ENCODE measurements at places on chromosomes 13 and 19. TPM values are rescaled to one million over a fixed set of nuclear protein-coding genes. Genes with fewer than 3 reads are reported as not detected.

DNA sequence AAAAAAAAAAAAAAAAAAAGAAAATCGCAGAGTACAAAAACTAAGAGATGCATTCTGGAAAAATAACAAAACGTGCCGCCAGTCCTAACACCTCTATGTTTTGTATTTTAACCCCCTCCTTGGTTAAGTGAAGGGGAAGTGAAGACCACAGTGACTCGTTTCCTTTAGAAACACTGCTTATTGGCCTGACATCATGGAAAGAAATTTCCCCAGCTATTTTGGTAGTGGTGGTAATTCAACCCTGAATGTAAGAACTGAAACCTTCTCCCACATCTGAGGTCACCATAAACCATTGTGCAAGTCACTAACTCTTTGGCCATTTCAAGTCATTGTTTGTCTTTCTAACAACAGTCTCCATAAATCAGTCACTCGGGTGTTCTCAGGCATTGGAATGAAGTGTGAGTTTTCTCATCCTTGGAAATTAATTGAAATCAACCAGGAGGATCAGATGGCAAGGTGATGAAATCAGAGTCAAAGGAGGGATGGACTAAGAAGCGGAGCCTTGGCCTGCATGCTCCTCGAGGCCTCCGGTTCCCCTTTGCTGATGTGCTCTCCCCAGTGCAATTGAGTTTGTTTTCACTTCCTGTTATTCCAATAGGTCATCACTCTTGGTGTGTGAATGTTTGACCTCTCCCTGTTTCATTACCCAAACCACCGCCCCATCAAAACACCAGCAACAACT lies 443.9 kb downstream of the FGF9 start:
- no peak for DNase-seq
- no peak overlapping the region for H3K4me3 ChIP-seq
- H3K27ac ChIP-seq = no peak overlapping the region
- no peaks in the 10 kb centered on the region for H3K36me3 ChIP-seq
- H3K27me3 ChIP-seq = no peaks in the 10 kb centered on the region
- H3K4me1 ChIP-seq = peaks cover 10% of the 10 kb centered on the region

DNA sequence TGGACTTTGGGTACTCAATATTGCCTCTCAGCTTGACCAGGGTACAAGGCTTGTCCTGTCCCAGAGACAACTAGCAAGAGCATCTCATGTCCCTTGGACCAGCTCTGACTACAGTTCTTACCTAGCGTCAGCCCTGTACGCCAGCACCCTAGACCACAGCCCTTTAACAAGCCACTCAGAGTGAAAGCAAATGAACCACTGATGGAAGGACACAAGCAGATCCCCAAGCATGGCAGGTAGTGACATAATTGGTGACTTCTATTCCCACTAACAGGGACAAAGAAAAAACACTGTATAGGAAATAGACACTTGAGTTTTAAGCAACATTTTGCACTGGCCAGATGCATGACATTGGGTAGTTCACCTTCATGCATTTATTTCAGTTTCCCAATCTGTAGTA lies 8.8 kb upstream of the LRCH1 start:
- DNase-seq = no peak
- H3K36me3 ChIP-seq = no peaks in the 10 kb centered on the region
- H3K27ac ChIP-seq = no peak overlapping the region
- H3K27me3 ChIP-seq = peaks cover 8% of the 10 kb centered on the region

GRCh38 chr13:21526707-21527540 lies 67.8 kb upstream of the ZDHHC20 start:
- no peak for DNase-seq
- no peak overlapping the region for H3K27ac ChIP-seq
- H3K27me3 ChIP-seq = no peaks in the 10 kb centered on the region

DNA sequence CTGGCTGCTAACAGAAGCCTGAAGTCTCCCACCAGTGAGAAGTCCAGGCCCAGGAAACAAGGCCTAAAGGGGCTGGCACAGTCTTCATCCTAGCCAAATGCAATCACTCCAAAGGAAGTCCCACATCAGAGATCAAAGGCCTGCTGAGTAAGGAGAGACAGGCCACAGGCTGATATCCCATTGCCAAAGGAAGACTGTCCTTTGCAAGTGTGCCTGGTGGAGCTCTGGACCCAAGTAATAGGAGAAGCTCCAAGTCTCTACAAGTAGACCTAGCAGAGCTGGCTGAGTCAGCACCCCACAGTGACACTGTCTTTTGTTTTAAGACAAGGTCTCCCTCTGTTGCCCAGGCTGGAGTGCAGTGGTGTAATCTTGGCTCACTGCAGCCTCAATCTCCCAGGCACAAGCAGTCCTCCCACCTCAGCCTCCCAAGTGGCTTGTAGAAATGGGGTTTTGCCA lies 4.5 kb downstream of the DBP start:
- no peak overlapping the region for H3K4me3 ChIP-seq
- H3K4me1 ChIP-seq = peaks cover 40% of the 10 kb centered on the region
- no peak for DNase-seq
- H3K27ac ChIP-seq = peak overlapping the region; percentile 95
- H3K36me3 ChIP-seq = peaks cover 38% of the 10 kb centered on the region

DNA sequence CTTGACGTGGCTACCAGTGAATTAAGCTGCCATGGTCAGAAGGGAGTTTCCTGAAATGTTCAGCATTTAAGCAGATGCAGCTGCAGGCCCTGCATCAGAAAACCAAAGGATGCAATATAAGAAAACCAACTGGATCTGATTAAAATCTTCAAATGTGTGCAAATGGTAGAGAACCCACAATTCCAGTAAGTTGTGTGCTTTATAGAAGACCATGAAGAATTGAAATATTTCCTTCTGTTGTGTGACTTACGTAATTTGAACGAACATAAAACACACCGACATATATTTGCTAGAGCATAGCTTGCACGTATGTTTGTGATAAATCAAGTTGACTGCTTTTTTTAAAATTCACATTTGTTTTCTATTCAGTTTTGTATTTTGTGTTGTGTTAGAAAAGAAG lies 191.4 kb downstream of the COL4A1 start:
- H3K4me1 ChIP-seq = no peaks in the 10 kb centered on the region
- no peak overlapping the region for H3K27ac ChIP-seq
- H3K4me3 ChIP-seq = no peak overlapping the region
- no peaks in the 10 kb centered on the region for H3K36me3 ChIP-seq
- DNase-seq = no peak

DNA sequence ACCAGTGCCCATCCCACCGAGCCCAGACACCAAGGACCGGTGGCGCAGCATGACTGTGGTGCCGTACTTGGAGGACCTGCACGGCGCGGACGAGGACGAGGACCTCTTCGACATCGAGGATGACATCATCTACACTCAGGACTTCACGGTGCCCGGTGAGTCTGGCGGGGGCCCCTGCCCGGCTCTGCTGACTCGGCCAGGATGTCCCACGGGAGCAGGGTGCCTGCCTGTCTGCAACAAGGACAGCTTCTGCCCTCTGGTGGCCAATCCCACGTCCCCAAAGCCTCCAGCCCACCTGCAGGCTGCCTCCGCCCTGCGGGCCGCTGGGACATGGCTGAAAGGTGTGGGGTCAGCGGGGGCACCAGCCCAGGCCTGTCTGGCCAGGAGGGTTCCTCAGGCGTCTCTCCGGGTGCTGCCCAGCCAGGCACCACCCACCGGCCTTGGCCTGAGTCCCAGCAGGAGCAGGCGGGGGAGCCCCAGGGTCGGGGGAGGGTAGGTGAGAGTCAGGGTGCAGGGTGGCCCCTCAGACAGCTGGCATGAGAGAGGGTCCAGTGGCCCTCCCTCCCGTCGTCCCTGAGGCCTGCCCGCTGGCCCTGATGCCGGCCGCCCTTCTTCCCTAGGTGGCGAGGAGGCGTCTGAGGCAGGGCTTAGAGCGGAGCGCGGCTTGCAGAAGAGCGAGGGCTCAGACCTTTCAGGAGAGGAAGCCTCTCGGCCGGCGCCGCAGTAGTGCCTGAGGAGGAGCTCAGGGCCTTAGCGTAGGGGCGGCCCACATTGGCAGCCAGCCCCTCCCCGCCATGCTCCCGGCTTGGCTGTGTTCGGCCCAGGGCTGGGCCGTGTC lies 14.6 kb downstream of the CBARP start:
- DNase-seq = no peak
- H3K27me3 ChIP-seq = no peaks in the 10 kb centered on the region
- no peak overlapping the region for H3K27ac ChIP-seq

GRCh38 chr13:100646030-100646673 lies 28.4 kb downstream of the TMTC4 start:
- H3K4me1 ChIP-seq = no peaks in the 10 kb centered on the region
- H3K36me3 ChIP-seq = peaks cover 26% of the 10 kb centered on the region
- H3K4me3 ChIP-seq = no peak overlapping the region
- DNase-seq = no peak
- H3K27me3 ChIP-seq = no peaks in the 10 kb centered on the region
- no peak overlapping the region for H3K27ac ChIP-seq

GRCh38 chr19:7933828-7934725 lies 8.1 kb upstream of the CTXN1 start:
- H3K4me1 ChIP-seq = no peaks in the 10 kb centered on the region
- no peak overlapping the region for H3K4me3 ChIP-seq
- no peaks in the 10 kb centered on the region for H3K27me3 ChIP-seq
- DNase-seq = no peak

GRCh38 chr13:88704600-88705275 lies 1033.6 kb downstream of the SLITRK5 start:
- no peaks in the 10 kb centered on the region for H3K36me3 ChIP-seq
- no peak for DNase-seq
- H3K4me3 ChIP-seq = no peak overlapping the region
- no peaks in the 10 kb centered on the region for H3K4me1 ChIP-seq

GRCh38 chr19:34189199-34189916 lies 17.1 kb downstream of the LSM14A start:
- no peak overlapping the region for H3K27ac ChIP-seq
- no peaks in the 10 kb centered on the region for H3K27me3 ChIP-seq
- H3K4me3 ChIP-seq = peak overlapping the region; percentile 47
- H3K36me3 ChIP-seq = peaks cover 19% of the 10 kb centered on the region
- H3K4me1 ChIP-seq = peaks cover 56% of the 10 kb centered on the region

- H3K27me3 ChIP-seq = no peaks in the 10 kb centered on the region
- H3K4me3 ChIP-seq = peak overlapping the region; percentile 32
- H3K4me1 ChIP-seq = peaks cover 32% of the 10 kb centered on the region
- H3K27ac ChIP-seq = peak overlapping the region; percentile 62
Observed at GRCh38 chr19:34351382-34351826, 13.6 kb upstream of the GPI start.

DNA sequence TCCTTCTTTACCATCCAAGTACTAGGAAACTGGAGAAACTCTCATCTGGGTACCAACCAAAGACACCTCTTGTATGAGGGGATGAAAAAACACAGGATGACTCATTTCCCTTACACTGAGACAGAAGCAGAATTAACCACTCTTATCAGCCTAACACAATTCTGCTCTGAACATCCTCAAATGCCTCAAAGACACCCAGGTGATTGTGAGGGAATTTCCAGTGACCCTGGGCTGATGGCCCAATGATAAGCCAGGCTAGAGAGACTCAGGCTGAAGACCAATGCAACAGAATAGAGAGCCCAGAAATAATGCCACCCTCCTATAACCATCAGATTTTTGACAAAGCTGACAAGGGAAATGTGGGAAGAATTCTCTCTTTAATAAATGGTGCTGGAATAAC lies 7.0 kb downstream of the ZNF737 start:
- H3K27ac ChIP-seq = no peak overlapping the region
- peaks cover 59% of the 10 kb centered on the region for H3K36me3 ChIP-seq
- DNase-seq = no peak
- H3K27me3 ChIP-seq = no peaks in the 10 kb centered on the region

DNA sequence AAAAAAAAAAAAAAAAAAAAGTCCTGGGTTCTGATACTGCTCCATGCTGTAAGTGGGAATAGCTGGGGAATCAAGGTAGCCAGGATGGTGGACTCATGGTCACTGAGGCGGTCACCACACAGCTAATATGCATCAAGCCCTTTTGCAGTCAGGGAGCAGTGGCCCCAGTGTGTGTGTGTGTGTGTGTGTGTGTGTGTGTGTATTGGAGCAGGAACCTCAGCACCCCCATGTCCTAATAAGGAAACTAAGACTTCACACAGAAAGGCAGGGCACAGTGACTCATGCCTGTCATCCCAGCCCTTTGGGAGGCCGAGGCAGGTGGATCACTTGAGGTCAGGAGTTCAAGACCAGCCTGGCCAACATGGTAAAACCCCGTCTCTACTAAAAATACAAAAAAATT lies 12.0 kb downstream of the B3GNT3 start:
- H3K27ac ChIP-seq = no peak overlapping the region
- H3K36me3 ChIP-seq = no peaks in the 10 kb centered on the region
- no peak overlapping the region for H3K4me3 ChIP-seq
- DNase-seq = peak; percentile 45

DNA sequence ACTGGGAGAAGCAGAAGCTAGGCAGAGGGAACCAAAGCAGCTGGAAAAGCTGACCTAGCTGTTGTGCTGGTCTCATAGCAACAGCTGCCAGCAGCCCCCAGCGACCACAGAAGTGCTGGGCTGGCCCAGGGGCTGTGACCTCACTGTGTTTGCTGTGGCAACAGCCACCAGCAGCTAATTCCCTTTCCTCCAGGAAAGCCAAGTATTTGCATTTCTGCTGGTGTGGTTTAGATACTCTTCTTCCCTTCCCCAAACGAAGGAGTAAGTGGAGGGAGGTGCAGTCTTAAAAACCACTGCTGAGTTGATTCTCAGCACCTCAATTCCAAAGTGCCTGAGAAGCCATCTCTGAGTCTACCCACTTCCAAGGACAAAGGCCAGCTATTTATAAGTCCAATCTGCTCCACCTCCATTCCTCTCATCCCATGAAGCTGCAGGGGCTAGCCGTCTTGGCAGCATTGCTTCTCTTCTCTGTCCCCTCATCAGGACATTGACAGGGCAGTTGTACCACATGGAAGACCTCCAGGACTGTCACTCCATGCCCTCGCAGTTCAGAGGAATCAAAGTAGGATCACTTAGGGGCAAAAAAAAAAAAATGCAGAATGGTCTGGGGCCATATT lies 11.5 kb upstream of the CCDC97 start:
- H3K4me1 ChIP-seq = peaks cover 53% of the 10 kb centered on the region
- no peaks in the 10 kb centered on the region for H3K27me3 ChIP-seq
- peaks cover 88% of the 10 kb centered on the region for H3K36me3 ChIP-seq
- no peak overlapping the region for H3K4me3 ChIP-seq

- no peak overlapping the region for H3K4me3 ChIP-seq
- no peaks in the 10 kb centered on the region for H3K36me3 ChIP-seq
- no peaks in the 10 kb centered on the region for H3K4me1 ChIP-seq
- no peak overlapping the region for H3K27ac ChIP-seq
- DNase-seq = no peak
- H3K27me3 ChIP-seq = no peaks in the 10 kb centered on the region
Observed at GRCh38 chr13:44746690-44747089, 170.6 kb upstream of the TSC22D1 start.

GRCh38 chr19:17842663-17843291 lies 5.0 kb downstream of the JAK3 start:
- H3K27me3 ChIP-seq = no peaks in the 10 kb centered on the region
- peaks cover 60% of the 10 kb centered on the region for H3K36me3 ChIP-seq
- H3K27ac ChIP-seq = peak overlapping the region; percentile 49
- peaks cover 34% of the 10 kb centered on the region for H3K4me1 ChIP-seq
- H3K4me3 ChIP-seq = no peak overlapping the region

GRCh38 chr13:71774863-71775262 lies 92.1 kb downstream of the DACH1 start:
- no peaks in the 10 kb centered on the region for H3K36me3 ChIP-seq
- no peak overlapping the region for H3K4me3 ChIP-seq
- DNase-seq = no peak
- no peaks in the 10 kb centered on the region for H3K4me1 ChIP-seq
- H3K27me3 ChIP-seq = no peaks in the 10 kb centered on the region
- no peak overlapping the region for H3K27ac ChIP-seq

Gene NLRP4
- not detected for total RNA-seq

Gene FXYD1
- total RNA-seq = 1.6 TPM

Gene ICAM3
- total RNA-seq = 218 TPM

Gene UTP14C
- 4.0 TPM for total RNA-seq

Gene SPRY2
- 0.37 TPM for total RNA-seq

Gene STOML3
- not detected for total RNA-seq

Gene CLC
- 2.9 TPM for total RNA-seq

Gene RAB3A
- 5.1 TPM for total RNA-seq

Gene CELF5
- 0.17 TPM for total RNA-seq

Gene ZNF470
- total RNA-seq = 0.84 TPM

Gene LILRA6
- not detected for total RNA-seq

Gene TMEM221
- total RNA-seq = not detected

Measured in CD4-positive, CD25-positive, alpha-beta regulatory T cell (primary cell).